ENCODE measurements at places on chromosomes 12 and 14.

DNA sequence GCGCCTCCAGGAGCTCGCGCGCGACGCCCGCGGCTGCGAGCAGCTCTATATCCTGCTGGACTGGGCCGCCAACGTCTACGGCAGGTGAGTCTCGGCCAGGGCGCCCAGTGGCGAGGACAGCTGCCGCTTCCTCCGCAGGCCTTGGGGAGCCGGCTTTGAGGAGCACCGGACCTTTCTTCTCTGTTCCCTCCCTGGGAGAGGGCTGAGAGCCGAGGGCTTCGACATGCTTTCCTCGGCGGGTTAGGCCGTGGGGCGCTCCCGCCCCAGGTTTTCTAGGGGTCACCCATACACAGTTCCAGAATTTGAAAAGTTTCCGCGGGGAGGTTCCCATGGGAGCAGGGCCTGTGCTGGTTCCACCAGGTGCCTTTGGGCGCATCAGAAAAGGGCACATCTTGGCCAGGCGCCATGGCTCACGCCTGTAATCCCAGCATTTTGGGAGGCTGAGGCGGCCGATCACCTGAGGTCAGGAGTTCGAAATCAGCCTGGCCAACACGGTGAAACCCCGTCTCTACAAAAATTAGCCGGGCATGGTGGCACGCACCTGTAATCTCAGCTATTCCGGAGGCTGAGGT lies 8.2 kb downstream of the EXOC3L4 start:
- no peak for DNase-seq

DNA sequence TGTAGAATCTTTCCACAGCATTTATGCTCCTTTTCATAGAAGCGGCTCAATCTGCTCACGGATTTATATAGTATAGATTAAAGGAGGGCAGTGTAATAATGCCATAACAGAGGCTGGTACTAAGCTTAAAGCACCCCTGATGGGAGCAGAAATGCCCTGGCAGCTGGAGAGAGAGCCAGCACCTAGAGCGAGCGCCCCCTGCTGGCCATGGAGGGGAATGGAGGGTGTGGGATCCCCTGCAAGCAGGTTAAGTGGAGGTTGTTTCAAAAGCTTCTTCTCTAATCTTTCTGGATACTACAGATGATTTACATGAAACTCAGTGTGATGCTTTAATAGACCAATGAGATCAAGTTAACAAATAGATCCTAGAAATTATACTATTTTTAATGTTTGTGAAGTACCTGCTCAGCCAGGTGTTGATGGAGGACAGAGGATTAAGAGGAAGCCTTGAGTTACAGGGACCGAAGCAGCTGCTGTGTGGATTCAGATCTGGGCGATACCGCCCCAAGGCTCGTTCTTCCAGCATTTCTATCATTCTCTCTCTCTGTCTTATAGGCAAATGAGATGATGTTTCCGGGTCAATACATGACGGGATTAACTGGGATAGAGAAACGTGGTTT lies 1519.3 kb upstream of the TMEM132C start:
- DNase-seq, result peak; percentile 40

DNA sequence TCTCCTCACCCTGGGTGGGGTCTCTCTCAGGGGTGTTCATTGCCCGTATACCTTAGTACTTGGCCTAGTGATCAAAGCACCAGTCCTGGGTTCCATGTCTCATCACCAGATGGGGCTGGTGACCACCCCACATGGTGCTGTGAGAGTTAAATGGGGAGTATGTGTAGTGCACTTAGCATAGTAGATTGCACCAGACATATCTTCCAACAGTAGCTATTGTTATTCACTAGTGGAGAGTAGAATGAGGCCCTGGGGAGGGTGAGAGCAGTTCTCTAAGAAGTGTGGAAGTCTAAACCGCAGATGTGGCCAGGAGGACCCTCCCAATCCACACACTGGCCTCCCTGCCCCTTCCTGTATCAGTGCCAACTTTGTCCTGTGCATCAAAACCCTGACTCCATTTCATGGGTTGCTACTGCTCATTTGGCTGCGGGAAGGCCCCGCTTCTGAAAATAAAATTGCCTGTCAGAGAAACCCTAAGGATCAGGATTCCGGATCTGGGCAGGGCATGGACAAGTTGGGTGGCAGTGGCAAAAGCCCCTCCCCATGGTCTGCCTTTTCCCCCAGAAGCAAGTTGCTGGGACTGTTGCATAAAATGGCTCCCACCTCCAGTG lies 4.4 kb downstream of the CD9 start:
- peak; percentile 12 for DNase-seq

GRCh38 chr12:116539905-116540482 lies 19.2 kb upstream of the MAP1LC3B2 start:
- DNase-seq, result peak; percentile 77

DNA sequence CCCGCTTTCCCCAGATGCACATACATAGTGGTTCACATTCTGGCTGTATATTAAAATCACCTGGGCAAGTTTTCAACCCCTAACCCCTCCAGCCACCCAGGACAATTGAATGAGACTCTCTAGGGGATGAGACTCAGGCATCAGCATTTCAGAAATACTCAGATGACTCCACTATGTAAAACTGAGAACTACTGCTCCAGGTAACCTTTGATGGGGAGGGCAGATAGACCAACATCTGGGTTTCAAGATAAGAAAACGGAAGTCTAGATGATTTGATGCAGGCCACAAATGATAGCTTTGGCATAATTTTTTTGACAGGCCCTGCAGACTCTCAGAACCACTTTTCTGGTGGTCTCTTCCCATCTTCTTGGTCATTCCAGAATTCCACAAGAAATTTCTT lies 341.1 kb downstream of the EMP1 start:
- DNase-seq, result no peak

DNA sequence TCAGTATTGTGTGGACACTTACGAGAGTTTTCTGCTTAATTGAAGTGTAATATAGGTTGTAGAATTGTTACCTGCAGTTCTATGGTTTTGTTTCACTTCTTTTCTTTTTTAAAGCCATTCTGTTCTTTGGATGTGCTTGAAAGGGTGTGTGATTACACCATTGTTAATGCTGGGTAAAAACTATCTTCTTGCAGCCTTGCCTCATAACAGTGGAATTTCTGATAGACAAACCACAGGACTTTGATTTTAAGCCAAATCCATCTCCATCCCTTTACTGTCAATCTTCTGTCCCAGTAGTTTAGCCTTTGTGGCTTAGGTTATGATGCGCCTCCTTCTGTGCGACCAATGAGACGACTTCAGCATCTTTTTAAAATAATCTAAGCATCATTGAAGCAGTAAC lies 182.3 kb downstream of the PELI2 start:
- peak; percentile 82 for DNase-seq

- peak; percentile 3 for DNase-seq
These were observed 53.8 kb upstream of the CCDC175 start for GRCh38 chr14:59630288-59630963.
